H4 (cell line): ENCODE measurements at places on chromosomes 7 and 10. TPM values are rescaled to one million over a fixed set of nuclear protein-coding genes. Genes with fewer than 3 reads are reported as not detected.

Gene ZNF239
- total RNA-seq, result 5.7 TPM in 2 replicates

Gene TMEM229A
- not detected in 2 replicates for total RNA-seq

Gene CLEC5A
- not detected in 2 replicates for total RNA-seq

Gene NRAP
- 0.02 TPM in 1 of 2 replicates, not detected in the other for total RNA-seq

Gene DDX56
- total RNA-seq, result 166 and 182 TPM in 2 replicates

Gene SP8
- total RNA-seq, result 0.08 and 0.64 TPM in 2 replicates

Gene GSTO1
- total RNA-seq, result 171 and 239 TPM in 2 replicates

Gene GDF10
- total RNA-seq, result not detected in 2 replicates

Gene ABCB4
- 0.17 and 0.27 TPM in 2 replicates for total RNA-seq

Gene ZNF853
- 2.8 and 3.7 TPM in 2 replicates for total RNA-seq

Gene OPN4
- 0.02 and 0.35 TPM in 2 replicates for total RNA-seq

Gene CLCN1
- total RNA-seq, result not detected in 2 replicates

Gene PARG
- total RNA-seq, result 22.2 and 24.1 TPM in 2 replicates

Gene GNGT1
- not detected in 2 replicates for total RNA-seq

Gene CEP55
- total RNA-seq, result 62.2 and 69.9 TPM in 2 replicates
